Smooth muscle cell of bladder (primary cell): ENCODE measurements at places on chromosomes 16 and 17. TPM values are rescaled to one million over a fixed set of nuclear protein-coding genes. Genes with fewer than 3 reads are reported as not detected.

Gene MNT
- total RNA-seq = 5.0 and 6.9 TPM in 2 replicates

Gene PRDM7
- total RNA-seq = under 0.01 TPM in 1 of 2 replicates, not detected in the other

Gene CPPED1
- total RNA-seq = 8.1 and 9.2 TPM in 2 replicates

Gene C17orf113
- total RNA-seq = 0.09 and 0.14 TPM in 2 replicates

Gene SALL1
- total RNA-seq = 0.18 and 1.1 TPM in 2 replicates

Gene DYNLRB2
- total RNA-seq = 0.65 TPM in 1 of 2 replicates, not detected in the other

Gene ALOX15B
- total RNA-seq = 0.18 TPM in 1 of 2 replicates, not detected in the other

Gene KRTAP2-3
- not detected in 2 replicates for total RNA-seq

Gene IRX6
- not detected in 2 replicates for total RNA-seq

Gene CHST5
- not detected in 2 replicates for total RNA-seq

Gene KRT36
- total RNA-seq = not detected in 2 replicates

Gene KAT7
- total RNA-seq = 20.9 and 27.5 TPM in 2 replicates

Gene PRSS27
- 0.57 and 0.74 TPM in 2 replicates for total RNA-seq

Gene ITGAX
- total RNA-seq = under 0.01 TPM in 1 of 2 replicates, not detected in the other

Gene EVI2A
- total RNA-seq = 1.00 and 3.6 TPM in 2 replicates

Gene SLC16A6
- 0.18 and 1.00 TPM in 2 replicates for total RNA-seq

Gene GCGR
- total RNA-seq = 0.09 TPM in 1 of 2 replicates, not detected in the other

Gene TOB1
- total RNA-seq = 7.8 and 11.7 TPM in 2 replicates

Gene MIEF2
- 9.1 and 10.6 TPM in 2 replicates for total RNA-seq

Gene ITGB4
- total RNA-seq = 0.28 TPM in 2 replicates

Gene KRTAP1-1
- total RNA-seq = not detected in 2 replicates

Gene RBFOX1
- not detected in 2 replicates for total RNA-seq

Gene CSF3
- total RNA-seq = 0.37 and 0.71 TPM in 2 replicates

Gene KRTAP4-3
- total RNA-seq = not detected in 2 replicates

Gene PRRT2
- total RNA-seq = 0.92 and 1.3 TPM in 2 replicates

Gene OR1A1
- total RNA-seq = not detected in 2 replicates

Gene ABCA10
- 2.2 and 2.4 TPM in 2 replicates for total RNA-seq

Gene DNAAF8
- total RNA-seq = 1.4 and 1.7 TPM in 2 replicates

Gene VMO1
- 0.74 and 3.3 TPM in 2 replicates for total RNA-seq

Gene TNK1
- 0.37 and 0.57 TPM in 2 replicates for total RNA-seq
